PC-9 (cell line): ENCODE measurements at places on chromosomes 5 and 9. TPM values are rescaled to one million over a fixed set of nuclear protein-coding genes. Genes with fewer than 3 reads are reported as not detected.
A peak's percentile ranks its signal among the peaks of the same experiment; 100 is the strongest.

GPX3 gene
- 84.6 and 93.2 TPM in 2 replicates for total RNA-seq

F2R gene
- 3.6 and 3.9 TPM in 2 replicates for total RNA-seq

- H3K36me3 ChIP-seq, result no peaks in the 10 kb centered on the region
- H3K4me1 ChIP-seq, result peaks cover 12% of the 10 kb centered on the region
- H3K4me3 ChIP-seq, result no peak overlapping the region
- H3K27ac ChIP-seq, result no peak overlapping the region
These were observed 1255.2 kb downstream of the EFNA5 start for GRCh38 chr5:106415541-106415940.

GRCh38 chr9:92619601-92620300, 50.2 kb downstream of the IPPK start:
- DNase-seq, result no peak
- H3K27me3 ChIP-seq, result no peaks in the 10 kb centered on the region
- H3K4me1 ChIP-seq, result peaks cover 9% of the 10 kb centered on the region
- H3K4me3 ChIP-seq, result no peak overlapping the region
- H3K27ac ChIP-seq, result no peak overlapping the region

GRCh38 chr5:14125262-14125661, 17.9 kb upstream of the TRIO start:
- H3K27ac ChIP-seq, result no peak overlapping the region
- H3K4me3 ChIP-seq, result no peak overlapping the region
- H3K4me1 ChIP-seq, result no peaks in the 10 kb centered on the region

- H3K4me3 ChIP-seq, result no peak overlapping the region
- no peak overlapping the region for H3K27ac ChIP-seq
- no peaks in the 10 kb centered on the region for H3K27me3 ChIP-seq
- peaks cover 38% of the 10 kb centered on the region for H3K4me1 ChIP-seq
- DNase-seq, result no peak
These were observed 20.7 kb upstream of the ERMP1 start for GRCh38 chr9:5853617-5854016.

GRCh38 chr5:113488645-113489184, 462 bp upstream of the MCC start:
- H3K4me3 ChIP-seq, result peak overlapping the region; percentile 85; the same call in 1 of the 2 replicates
- 0 out of 2 replicates have a peak, but pooled peaks cover 3% of the 10 kb centered on the region for H3K36me3 ChIP-seq
- no peak for DNase-seq
- peak overlapping the region; percentile 40 for H3K27ac ChIP-seq
- H3K4me1 ChIP-seq, result peaks cover 19% of the 10 kb centered on the region
- no peaks in the 10 kb centered on the region for H3K27me3 ChIP-seq

- peak; percentile 69 for DNase-seq
- H3K4me1 ChIP-seq, result peaks cover 27% of the 10 kb centered on the region
- H3K4me3 ChIP-seq, result peak overlapping the region; percentile 75
- peak overlapping the region; percentile 84 for H3K27ac ChIP-seq
These were observed 25.3 kb upstream of the ANXA2R start for GRCh38 chr5:43065387-43065947.

- H3K27ac ChIP-seq, result no peak overlapping the region
- no peaks in the 10 kb centered on the region for H3K27me3 ChIP-seq
- H3K4me3 ChIP-seq, result no peak overlapping the region
- no peak for DNase-seq
These were observed 76.6 kb upstream of the ZNF169 start for GRCh38 chr9:94182532-94182931.

- no peaks in the 10 kb centered on the region for H3K27me3 ChIP-seq
- no peak overlapping the region for H3K4me3 ChIP-seq
- H3K4me1 ChIP-seq, result no peaks in the 10 kb centered on the region
- no peak for DNase-seq
These were observed 76.5 kb downstream of the DAP start for GRCh38 chr5:10684303-10685086.

DNA sequence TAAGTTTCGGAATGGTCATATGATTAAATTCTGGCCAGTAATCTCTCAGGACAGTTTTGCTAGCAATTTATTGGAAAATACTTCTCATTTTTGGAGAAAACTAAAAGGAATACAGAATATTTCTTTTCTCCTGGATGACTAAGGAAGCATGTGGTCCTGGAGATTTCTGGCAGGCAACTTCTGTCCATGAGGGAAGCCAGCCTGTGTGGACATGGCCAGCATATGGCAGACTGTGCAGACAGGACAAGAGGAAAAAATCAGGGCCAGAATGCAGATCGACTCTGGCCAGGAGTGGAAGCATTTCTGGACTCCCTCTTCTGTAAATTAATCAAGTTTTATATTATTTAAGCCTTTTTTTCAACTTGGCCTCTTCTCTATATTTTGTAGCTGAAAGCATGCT, 100.4 kb upstream of the CDH18 start:
- H3K27ac ChIP-seq, result no peak overlapping the region
- no peaks in the 10 kb centered on the region for H3K4me1 ChIP-seq
- DNase-seq, result no peak
- H3K27me3 ChIP-seq, result no peaks in the 10 kb centered on the region
- no peaks in the 10 kb centered on the region for H3K36me3 ChIP-seq
